ENCODE measurements at places on chromosomes 2 and 18.

- DNase-seq, result peak; percentile 48
Observed at GRCh38 chr2:215882689-215883088, 130.7 kb downstream of the MREG start.

GRCh38 chr2:127523269-127523939 lies 2.9 kb downstream of the IWS1 start:
- no peak for DNase-seq

DNA sequence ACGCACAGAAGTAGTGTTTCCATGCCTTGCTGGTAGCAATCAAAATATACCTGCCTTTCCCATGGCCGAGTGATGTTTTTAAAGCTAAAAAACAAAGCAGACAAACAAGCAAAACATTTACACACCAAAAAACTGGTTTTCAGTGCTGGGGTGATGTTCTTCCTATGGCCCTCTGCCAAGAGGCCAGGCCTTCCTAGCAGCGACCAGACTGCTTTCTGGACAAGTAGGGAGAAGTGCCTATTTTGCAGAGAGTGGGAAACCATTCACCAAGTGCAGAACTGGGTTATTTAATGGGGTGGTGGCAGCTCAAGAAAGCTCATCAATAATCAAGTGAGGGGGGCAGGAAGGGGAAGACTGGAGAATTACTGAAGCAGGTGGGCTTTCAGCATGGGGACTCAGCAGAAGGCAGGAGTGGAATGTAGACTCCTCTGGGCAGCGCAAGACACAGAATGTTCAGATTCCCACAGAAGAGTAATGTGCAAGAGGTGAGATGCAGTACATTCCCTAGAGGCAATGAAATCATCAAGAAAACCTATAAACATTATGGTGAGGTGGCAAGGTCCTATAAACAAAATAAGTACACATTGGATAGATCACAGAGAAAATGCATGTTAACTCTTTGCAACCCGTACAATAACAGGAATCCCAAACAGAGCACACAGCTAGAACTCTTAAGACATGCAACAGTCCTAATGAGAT lies 44.0 kb downstream of the CPO start:
- peak; percentile 14 for DNase-seq

DNA sequence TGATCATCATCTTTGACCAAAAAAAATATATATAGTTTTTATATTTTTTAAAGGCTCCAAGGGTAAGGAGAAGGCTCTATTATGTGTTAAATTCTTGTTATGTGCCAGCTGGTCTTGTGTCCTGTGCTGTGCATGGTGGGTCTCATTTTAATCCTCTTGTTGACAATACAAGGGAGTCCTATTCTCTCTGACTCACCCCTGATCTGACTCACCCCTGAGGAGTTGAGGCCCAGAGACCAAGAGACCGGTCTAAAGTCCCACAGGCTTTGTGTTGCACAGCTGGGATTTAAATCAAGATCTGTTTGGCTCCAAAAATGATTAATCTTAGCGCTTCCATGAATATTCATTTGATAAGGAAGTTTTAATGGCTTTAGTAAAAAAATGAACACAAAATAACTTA lies 25.7 kb downstream of the MC2R start:
- peak; percentile 56 for DNase-seq

GRCh38 chr2:222352981-222353380 lies 54.2 kb upstream of the PAX3 start:
- no peak for DNase-seq

DNA sequence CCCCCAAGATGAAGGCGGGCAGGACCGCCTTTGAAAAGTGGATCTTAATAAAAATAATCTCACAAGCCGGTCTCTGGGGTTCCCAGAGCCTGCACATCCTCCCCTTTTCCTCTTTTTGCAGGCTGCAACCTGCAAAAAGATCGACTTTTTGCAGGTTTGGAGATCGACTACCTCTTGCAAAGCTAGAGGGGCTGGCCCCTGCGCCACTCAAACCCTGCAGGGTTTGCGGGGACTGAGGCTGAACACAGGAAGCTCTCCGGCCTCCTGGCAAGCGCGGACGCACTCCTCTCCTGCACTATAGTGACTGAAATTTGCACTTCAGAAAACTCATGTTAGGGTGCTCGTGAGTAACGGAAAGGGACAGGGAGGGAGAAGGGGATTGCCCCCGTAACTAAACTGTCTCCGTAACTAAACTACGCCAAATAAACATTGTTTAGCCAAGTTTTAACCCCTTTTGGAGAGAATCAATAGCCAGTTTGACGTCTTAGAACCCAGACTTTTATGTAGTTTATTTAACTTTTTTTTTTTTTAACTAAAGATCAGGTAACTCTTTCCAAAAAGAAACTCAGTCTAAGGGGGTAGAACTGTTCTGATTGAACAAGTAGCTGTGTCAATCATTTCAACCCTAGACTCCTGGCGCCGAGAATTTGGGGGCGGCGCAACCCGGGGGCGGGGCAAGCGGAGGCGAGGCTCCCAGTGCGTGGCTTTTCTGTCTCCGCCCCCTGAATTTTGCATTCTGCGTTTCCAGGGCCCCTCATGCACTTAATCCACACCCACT lies 2.5 kb downstream of the IGFBP5 start:
- peak; percentile 84 for DNase-seq

DNA sequence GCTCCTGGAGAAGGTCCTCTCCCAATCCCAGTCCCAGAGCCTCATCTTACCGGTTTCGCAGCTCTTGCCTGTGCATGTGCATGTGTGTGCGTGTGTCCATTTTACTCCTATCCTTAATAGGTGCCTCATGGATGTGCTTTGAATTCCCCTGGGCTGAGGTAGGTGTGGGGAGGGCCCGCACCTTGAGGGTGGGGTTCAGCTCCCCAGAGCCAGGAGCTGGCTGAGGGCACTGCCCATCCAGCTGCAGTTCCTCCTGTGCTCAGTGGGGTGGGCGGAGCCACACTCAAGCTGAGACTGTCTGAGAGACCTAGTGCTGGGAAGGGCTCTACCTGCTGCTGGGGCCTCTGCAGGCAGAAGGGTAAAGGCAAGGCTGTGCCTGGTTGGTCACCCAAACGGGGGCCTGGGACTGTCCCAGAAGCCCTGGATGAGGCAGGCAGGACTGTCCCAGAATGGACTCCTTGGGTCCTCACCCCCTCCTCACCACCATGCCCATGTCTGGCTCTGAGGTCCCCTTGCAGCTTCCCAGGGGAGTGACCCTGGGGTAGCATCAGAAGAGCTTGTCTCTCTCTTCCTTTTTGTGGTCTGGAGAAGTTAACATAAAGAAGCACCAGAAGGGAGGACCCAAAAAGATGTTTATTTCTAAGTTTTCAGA lies 8.9 kb downstream of the GDF7 start:
- no peak for DNase-seq
